ENCODE measurements at places on chromosomes 11 and 22.
A peak's percentile ranks its signal among the peaks of the same experiment; 100 is the strongest.

GRCh38 chr11:130858215-130858614 lies 58.1 kb downstream of the SNX19 start:
- no peak for DNase-seq

DNA sequence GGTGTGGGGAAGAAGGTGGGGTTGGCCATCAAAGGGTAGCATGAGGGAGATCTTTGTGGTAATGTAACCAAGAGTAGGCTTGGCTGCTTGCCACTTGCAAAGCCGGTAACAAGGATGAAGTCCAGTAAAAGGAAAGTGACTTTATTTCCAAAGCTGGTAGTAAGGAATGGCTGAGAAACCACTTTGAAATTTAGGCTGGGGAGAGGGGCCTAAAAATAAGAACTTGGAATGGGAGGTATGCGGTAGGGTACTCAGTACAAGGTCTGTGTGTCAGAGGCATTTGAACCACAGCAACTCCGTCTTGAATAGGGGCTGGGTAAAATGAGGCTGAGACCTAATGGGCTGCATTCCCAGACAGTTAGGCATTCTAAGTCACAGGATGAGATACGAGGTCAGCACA lies 216.0 kb upstream of the ISX start:
- no peak for DNase-seq

DNA sequence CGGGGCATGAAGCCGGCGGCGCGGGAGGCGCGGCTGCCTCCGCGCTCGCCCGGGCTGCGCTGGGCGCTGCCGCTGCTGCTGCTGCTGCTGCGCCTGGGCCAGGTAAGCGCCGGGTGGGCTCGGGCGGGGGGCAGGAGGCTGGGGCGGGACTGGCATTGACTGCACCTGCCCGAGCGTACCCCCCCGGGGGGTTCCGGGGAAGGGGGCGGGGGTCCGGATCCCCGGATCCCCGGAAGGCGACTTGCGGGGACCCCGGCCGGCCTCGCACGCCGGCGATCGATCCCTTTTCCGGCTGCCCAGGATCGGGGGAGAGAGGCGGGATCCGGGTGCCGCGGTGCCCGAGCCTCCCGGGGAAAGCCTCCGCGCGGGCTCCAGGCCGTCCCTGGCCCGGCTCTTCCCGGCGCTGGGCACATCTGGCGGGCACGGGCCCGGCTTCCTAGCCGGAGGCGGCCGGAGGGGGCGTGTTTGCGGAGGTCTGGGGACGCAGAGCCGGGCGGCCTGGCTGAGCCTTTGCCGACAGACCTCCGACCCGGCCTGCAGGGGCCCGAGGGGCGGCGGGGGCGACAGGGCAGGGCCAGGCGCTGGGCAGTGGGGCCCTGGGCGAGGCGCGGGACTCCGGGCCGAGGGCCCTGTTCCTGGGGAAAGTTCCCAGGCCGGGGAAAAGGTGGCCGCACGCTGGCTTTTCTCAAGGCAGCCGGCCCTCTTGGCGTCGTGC lies 705 bp downstream of the PTPRJ start:
- peak; percentile 68 for DNase-seq

DNA sequence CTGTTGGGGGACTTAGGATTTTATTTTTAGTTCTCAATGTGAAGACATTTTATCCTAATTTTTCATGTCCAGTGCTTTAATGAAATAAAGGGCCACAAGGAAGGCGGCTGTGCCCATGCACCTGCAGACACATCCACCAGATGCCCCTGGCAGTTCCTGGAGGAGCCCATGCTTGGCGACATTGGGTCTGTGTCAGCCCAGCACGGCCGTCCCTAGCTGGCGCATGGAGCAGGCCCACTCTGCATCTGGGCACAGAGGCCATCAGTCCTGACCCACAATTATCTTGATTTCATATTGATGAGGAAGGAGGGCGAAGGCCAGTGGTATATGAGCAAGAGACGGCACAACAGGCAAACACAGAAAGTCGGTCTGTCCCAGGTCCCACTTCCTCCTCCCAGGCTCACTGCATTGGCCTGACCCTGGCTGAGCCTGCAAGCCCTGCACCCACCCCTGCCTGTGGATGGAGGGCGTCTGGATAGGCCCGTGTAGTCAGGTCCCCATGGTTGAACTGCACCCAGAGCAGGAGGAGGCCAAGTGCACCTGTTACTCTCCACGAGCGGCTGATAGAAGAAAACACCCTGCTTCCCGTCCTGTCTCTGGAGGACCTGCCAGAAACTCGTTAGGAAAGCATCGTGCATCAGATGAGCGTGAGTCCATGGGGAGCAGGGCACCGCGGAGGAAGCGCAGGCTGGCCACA lies 296.9 kb downstream of the BRD1 start:
- no peak for DNase-seq

DNA sequence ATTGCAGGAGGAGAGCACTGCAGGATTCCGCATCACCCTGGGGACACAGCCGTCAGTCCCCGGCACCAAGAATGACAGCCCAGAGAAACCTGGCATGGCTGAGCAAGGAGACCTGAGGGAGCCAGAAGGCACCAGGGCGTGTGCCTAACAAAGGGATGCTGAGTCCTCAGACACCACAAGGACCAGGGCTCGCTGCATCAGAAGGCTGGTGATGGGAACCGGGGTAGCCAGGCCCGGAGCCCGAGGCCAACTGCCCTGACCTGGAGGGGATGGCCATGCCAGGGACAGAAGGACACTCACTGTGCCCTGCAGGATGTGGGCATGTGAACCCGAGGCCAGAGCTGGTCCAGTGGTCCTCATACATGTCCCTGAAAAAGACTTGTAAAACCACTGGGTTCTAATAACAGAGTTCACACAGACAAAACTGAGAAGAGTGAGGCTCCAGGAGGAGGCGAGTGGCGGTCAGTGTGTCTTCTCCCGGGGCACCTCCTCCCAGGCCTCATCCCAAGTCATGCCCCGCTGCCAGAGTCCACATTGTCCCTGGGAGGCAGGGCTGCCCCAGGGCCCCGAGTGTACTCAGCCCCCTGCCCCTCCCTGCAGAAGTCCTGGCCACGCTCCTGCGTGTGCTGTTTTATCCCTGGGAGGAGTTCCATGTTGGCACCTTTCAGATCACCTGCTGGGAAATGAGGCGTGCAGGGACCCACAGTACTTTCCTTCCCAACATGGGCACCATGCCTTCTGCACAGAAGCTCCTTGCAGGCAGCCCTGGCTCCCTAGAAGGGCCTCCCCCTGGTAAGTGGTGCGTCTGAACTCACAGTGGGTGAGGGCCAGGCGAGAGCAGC lies 42.5 kb downstream of the TBX1 start:
- no peak for DNase-seq

GRCh38 chr22:23145878-23146470 lies 697 bp downstream of the RAB36 start:
- DNase-seq = no peak

DNA sequence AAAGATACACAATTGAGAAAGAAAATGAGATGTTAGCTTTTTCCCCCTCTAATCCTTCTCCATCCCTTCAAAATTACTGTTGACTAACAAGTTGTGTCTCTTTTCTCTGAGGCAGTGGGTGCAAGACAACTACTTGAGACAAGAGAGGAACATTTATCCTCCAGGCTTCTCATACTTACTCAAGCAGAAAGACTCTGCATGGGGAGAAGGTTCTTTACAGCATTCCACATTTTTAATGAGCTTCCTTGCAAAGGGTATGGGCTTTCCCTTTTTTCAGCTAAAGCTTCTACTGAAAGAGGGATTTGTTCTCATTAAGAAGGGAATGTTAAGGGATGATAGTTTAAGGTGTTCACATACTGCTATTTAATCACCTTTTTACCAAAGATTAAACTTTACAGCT lies 47.8 kb downstream of the PAX6 start:
- DNase-seq = no peak

DNA sequence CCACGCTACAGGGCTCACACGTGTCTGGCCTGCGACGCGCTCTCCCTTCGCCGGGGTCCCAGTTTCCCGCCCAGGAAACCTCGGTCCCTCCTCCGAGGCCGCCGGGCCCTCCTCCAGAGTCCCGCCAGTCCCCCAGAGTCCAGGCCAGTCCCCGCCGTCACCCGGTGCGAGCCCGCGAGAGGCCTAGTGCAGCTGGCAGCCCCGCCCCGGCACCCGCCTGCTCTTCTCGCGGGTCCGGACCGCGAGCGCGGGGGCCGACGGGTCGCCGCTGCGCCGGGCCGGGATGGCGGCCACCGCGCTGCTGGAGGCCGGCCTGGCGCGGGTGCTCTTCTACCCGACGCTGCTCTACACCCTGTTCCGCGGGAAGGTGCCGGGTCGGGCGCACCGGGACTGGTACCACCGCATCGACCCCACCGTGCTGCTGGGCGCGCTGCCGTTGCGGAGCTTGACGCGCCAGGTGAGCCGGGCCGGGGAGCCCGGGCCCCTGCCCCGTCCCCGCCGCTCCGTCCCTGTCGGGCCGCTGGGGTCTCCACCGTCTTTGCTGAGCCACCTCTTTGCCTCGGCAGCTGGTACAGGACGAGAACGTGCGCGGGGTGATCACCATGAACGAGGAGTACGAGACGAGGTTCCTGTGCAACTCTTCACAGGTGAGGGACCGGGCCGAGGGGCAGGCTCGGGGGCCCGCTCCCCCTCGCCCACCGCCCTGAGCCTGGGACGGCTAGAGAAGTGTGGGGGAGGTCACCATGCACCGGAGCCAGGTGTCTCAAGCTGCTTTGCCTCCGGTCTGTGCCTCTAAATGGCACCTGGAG lies at the start of gene PTPMT1:
TSS of gene PTPMT1 (plus strand) at position 260 of the 809 bp plus-strand sequence. CDS start at position 284, 24 bp downstream.
- DNase-seq = peak; percentile 66

DNA sequence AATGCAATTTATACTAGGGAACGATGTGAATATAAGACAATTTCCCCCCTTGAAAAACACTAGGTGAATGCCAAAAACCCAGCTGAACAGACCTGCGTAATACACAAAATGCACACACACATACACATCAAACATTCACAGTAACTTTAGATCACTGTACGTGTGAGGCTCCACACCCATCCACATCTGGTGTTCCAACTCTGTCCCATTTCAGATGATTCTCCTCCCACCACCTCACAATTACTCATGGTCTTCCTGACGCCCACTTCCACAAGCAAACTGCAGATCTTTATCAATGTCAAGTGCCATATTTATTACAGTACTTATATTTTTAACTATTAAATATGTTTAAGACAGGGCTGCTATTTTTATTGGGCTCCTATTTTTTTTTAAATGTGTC lies 57.8 kb upstream of the TENM4 start:
- DNase-seq = no peak

GRCh38 chr11:39972461-39972860 lies 1487.0 kb downstream of the LRRC4C start:
- no peak for DNase-seq

DNA sequence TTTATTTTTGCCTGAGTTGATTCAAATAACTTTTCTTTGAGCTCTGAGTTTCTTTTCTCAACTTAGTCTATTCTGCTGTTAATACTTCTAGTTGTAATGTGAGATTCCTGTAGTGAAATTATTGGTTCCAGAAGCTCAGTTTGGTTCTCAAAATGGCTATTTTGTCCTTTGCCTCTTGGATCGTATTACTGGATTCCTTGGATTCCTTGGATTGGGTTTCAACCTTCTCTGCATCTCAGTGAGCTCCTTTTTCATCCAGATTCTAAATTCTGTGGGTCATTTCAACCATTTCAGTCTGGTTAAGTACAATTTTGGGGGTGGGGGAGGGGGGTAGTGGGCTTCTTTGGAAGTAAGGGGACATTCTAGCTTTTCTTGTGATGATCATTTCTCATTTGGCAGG lies 341.1 kb upstream of the CNTN5 start:
- no peak for DNase-seq

- DNase-seq = no peak
These were observed 109.2 kb upstream of the GAL start for GRCh38 chr11:68575025-68575665.

- no peak for DNase-seq
These were observed 10.2 kb downstream of the BARX2 start for GRCh38 chr11:129385801-129386200.

GRCh38 chr11:75167617-75168016 lies 16.7 kb downstream of the SLCO2B1 start:
- DNase-seq = no peak

DNA sequence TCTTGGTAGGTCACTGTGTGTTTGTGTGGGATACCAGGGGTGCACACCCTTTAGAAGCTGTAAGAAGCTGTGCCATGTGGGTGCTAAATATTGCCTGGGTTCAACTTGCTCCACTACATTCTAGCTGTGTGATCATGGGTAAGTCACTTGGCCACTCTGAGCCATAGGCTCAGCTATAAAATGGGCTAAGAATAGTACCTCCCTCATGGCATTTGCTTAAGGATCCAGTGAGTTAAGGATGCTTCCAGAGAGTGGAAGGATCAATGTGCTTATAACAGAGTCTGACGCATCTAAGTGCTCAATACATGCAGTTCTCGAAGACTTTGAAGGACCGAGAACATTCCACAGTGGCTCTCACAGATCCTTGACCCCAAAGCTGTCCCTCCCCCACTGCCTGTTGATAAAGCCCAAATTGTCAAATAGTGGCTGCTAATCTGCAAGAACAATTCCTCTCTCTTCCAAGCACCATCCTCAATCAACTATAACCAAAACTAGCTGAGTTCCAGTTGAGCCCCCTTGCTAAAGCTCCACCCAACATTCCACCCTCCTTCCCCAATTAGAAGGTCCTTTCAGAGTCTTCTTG lies 13.2 kb upstream of the TMPRSS6 start:
- DNase-seq = no peak

DNA sequence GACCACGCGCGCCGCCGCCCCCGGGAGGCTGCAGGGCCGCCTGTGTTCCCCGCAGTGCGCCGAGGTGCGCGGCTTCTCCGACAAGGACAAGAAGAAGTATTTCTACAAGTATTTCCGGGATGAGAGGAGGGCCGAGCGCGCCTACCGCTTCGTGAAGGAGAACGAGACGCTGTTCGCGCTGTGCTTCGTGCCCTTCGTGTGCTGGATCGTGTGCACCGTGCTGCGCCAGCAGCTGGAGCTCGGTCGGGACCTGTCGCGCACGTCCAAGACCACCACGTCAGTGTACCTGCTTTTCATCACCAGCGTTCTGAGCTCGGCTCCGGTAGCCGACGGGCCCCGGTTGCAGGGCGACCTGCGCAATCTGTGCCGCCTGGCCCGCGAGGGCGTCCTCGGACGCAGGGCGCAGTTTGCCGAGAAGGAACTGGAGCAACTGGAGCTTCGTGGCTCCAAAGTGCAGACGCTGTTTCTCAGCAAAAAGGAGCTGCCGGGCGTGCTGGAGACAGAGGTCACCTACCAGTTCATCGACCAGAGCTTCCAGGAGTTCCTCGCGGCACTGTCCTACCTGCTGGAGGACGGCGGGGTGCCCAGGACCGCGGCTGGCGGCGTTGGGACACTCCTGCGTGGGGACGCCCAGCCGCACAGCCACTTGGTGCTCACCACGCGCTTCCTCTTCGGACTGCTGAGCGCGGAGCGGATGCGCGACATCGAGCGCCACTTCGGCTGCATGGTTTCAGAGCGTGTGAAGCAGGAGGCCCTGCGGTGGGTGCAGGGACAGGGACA lies 2.7 kb downstream of the NLRP6 start:
- peak; percentile 28 for DNase-seq

- DNase-seq = no peak
These were observed 3.7 kb upstream of the CD44 start for GRCh38 chr11:35135222-35135621.

DNA sequence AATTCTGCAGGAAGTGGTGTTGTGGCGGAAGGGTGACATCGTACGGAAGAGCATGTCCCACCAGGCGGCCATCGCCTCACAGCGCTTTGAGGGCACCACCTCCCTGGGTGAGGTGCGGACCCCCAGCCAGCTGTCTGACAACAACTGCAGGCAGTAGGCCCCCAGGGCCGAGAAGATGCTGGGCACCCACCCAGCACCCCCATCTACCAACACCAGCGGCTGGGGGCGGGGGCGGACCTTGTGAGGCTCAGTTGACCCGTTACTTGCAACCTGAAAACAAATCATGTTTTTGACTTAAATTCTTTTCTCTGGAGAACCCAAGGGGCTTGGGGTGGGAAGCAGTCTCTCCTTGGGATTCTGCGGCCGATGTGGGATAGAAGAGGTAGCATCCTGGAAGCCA lies 7.7 kb downstream of the THYN1 start:
- no peak for DNase-seq

- peak; percentile 50 for DNase-seq
These were observed 148.5 kb downstream of the GRIK4 start for GRCh38 chr11:120660024-120660565.

Data from GM12892 (cell line).